Ascending aorta (tissue), 2 donors: ENCODE measurements at places on chromosomes 4 and X.

DNA sequence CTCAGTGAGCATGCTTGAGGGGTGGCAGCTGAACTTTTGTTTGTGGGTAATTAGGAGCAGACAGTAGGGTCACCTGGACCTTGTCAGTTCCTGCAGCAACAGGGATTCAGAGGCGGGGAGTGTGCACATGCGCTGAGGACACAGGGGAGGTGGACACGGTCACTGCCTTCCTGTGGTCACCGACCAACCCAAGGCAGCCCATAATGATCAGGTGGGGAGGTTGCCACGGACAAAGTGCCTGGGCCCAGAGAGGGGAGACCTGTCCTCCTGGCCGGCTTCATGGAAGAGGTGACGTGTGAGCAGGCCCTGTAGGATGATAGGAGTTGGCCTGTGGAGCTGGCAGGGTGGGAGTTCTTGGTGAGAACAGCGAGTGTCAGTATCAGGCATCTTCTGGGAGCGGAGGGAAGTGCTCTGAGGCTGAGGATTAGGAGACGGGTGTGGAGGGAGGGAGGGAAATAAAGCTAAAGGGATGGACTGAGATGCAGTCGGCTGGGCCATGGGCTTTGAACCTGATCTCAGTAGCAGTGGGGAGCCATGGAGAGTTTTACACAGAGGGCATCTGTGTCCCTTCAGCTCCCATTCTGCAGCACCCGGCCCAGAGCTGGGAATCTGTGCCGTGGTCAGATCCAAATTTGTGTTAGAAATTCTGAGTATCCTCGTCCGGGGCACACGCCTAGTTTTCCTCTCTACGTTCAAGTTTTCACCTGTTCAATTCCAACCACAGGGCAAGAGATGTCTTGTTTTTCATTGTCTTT lies 100.0 kb downstream of the PSAPL1 start:
- no peak for DNase-seq

DNA sequence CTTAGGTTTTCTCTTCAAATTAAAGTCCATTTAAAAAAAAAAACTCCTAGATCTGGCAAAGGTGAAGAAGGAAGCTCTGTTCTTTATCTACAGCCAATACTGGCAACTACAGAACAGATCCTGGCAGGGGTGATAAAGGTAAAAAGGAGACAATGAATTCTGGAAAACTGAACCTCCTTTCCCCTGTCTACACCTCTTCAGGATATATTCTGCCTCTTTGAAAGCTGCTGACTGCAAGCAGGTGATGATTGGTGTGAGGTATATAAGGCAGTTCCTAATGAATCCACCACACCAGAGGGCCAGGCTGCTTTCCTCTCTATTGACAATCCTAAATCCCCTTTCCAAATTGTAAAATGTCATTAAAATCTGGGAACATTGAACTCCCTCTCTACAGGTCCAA lies 370.1 kb downstream of the PPP3CA start:
- no peak for DNase-seq

DNA sequence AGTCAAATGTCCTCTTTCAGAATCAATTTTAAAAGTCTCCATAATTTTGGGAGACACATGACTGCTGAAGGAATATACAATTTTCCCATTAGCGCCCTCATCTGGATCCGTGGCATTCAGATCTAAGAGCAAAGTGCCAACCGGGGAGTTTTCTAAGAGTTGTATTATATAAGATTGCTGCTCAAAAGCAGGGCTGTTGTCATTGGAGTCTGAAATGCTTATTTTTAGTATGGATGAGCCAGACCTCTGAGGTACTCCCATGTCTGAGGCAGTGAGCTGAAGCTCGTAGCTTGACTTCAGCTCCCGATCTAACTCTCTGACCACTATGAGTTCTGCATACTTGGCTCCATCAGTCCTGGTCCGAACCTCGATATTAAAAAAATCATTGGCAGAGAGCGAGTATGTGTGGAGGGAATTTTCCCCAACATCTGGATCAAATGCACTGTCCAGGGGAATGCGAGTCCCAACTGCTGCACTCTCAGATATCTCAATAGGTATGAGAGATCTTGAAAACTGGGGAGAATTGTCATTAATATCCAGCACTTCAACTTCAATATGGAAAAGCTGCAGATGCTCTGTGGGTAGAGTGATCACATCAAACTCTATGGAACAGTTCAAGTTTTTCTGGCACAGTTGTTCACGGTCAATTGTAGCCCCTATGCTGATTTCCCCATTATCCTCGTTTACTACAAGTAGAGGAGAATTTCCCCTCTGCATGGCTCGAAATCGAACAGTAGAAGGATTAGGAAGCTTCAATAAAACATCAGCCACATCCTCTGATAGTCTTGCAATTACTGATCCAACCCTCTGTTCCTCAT lies 917 bp downstream of the PCDH18 start:
- no peak for DNase-seq

DNA sequence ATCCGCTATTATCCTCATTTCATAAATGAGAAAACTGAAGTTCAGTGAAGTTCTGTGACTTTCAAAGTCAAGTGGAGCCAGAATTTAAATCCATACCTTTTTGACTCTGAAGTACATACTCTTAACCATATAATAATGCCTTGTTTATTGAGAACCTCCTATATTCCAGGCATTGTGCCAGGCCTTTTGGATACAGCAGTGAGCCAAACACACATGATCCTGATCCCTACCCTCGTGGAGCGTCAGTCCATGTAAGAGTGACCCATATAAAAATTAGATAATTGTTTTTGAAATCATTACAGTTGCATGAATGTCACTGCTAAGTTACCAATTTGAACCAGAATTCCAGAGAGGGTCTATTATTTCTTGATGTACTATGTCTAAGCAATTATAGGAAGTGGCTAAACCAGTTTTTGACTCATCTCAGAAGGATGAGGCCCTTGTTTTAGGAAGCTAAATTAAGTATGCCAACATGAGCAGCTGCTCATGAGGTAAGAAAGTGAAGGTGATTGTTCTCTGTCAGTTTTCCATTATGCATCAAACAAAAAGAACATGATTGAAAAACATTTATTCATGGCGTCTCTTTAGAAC lies 289.5 kb downstream of the GLUD2 start:
- no peak for DNase-seq

DNA sequence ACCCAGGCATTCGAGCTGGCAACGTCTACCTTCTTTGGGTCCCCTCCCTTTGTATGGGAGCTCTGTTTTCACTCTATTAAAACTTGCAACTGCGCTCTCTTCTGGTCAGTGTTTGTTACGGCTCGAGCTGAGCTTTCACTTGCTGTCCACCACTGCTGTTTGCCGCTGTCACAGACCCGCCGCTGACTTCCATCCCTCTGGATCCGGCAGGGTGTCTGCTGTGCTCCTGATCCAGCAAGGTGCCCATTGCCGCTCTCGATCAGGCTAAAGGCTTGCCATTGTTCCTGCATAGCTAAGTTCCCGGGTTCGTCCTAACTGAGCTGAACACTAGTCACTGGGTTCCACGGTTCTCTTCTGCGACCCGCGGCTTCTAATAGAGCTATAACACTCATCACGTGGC lies 183.5 kb upstream of the GALNTL6 start:
- DNase-seq = no peak

GRCh38 chr4:153220682-153221395 lies 16.6 kb downstream of the TRIM2 start:
- DNase-seq = no peak

DNA sequence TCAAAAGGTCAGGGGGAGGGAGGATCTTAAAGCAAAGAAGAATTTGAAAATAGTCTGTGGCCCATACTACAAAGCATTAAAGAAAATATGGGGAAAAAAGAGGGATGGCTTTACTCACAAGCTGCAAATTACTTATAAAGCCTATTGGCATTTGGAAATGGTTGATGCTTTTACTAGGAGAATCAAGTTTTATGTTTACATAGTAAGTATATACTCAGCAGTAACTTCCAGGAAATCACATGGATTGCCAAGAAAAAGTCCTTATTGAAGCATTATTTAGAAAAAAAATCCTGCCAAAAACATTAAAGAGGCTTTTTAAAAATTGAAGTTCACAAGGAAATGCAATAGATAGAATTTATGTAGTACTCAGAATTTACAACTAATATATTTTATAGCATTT lies 8.4 kb upstream of the SH3RF1 start:
- DNase-seq = no peak

DNA sequence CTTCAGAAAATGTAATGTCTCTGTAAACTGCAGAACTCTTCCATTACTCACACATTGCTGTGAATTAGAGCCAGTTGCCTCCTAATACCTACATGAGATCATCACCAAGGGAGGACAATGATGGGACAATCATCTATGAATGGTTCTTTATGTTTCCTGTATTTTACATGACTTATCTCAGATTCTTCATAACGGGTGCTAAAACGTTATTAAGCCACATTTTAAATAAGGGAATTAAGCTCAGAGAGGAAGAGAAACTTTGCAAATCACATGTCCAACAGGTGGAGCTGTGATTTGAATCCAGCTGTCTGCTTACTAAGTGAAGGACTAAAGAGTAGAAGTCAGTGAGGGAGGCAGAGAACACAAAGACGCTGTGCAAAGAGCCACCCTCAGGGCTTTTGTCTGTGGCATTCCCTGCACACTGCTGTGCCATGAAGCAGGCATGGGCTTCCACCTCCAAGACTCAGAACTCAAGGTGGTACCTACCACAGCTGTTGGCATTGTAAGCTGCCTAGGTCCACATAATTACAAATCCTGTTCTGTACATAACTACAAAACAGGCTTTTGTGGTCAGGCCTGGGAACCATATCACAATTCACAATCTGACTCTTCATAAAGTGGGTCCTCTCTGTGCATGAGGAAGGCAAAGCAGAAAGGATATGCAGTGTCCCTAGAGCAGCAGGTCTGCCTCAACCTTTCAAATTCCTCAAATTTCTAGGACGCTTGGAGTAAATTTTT lies 12.8 kb downstream of the TBC1D9 start:
- DNase-seq = no peak
